Breast epithelium (tissue), 4 donors: ENCODE measurements at places on chromosomes 11 and 22. TPM values are rescaled to one million over a fixed set of nuclear protein-coding genes. Genes with fewer than 3 reads are reported as not detected.

Gene VPREB1
- total RNA-seq = not detected

Gene MS4A4A
- 24.6 TPM for total RNA-seq

Gene NOX4
- total RNA-seq = 15.4 TPM

Gene KRTAP5-11
- not detected for total RNA-seq

Gene ART1
- total RNA-seq = not detected

Gene LRP5
- 24.5 TPM for total RNA-seq

Gene FXYD2
- 2.0 TPM for total RNA-seq

Gene TRPM5
- not detected for total RNA-seq

Gene POU2AF2
- not detected for total RNA-seq

Gene LRRC55
- not detected for total RNA-seq

Gene PACS1
- total RNA-seq = 40.6 TPM

Gene IFITM5
- not detected for total RNA-seq
